ENCODE measurements at places on chromosomes 7 and 10. TPM values are rescaled to one million over a fixed set of nuclear protein-coding genes. Genes with fewer than 3 reads are reported as not detected.

KMT2E gene
- 22.5 TPM for total RNA-seq

CLDN4 gene
- 6.7 TPM for total RNA-seq

GALNT17 gene
- total RNA-seq: not detected

COL26A1 gene
- total RNA-seq: not detected

PSMG3 gene
- 54.9 TPM for total RNA-seq

TSPAN14 gene
- total RNA-seq: 51.6 TPM

RELN gene
- total RNA-seq: 0.29 TPM

PTN gene
- 15.3 TPM for total RNA-seq

KCNIP2 gene
- total RNA-seq: 0.18 TPM

GJD4 gene
- total RNA-seq: not detected

KIN gene
- 4.6 TPM for total RNA-seq
